Activated T-cell treated with anti-CD3 and anti-CD28 coated beads, Interleukin-2, amount 50 U/mL, for 4 hours (primary cell): ENCODE measurements at places on chromosomes 12 and 14.

DNA sequence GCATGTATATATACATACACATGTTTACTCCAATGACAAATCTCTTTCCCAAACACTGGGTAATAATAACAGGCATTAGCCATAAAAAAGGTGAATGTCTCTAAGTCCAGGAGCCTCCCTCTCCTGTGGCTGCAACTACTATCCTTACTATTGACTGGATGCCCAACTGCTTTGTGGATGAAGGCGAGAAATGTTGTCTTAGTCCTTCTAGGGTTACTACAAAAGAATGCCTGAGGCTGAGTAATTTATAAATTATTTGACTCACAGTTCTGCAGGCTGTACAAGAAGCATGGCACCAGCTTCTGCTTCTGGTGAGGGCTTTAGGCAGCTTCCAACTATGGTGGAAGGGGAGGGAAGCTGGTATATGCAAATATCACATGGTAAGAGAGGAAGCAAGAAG, 366.0 kb upstream of the DDHD1 start:
- DNase-seq: no peak

DNA sequence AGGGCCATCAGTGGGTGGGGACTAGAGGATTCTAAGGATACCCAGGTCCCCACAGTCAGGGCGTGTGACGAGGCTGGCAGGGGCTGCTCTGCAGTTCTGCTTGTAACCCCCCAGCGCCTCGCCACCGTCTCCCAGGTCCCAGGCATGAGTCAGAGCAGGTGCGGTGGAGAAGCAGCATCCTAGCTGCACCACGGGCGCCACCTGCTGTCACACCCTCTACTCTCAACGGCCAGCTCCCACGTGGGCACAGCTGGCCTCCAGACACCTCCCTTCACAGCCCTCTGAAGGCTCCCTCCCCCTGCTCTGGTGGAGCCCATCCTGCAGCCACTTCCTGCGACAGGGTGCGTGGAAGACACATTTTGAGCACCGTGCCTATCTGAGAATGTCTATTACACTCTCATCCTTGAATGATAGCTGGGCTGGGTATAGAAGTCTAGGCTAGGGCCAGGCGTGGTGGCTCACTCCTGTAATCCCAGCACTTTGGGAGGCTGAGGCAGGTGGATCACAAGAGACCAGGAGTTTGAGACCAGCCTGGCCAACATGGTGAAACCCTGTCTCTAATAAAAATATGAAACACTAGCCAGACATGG, 6.9 kb upstream of the NUDT14 start:
- DNase-seq: no peak

GRCh38 chr12:4809449-4810218, 89.4 kb downstream of the GALNT8 start:
- DNase-seq: no peak

GRCh38 chr14:105006831-105007592, 13.9 kb downstream of the CDCA4 start:
- DNase-seq: no peak

- DNase-seq: no peak
These were observed 57.8 kb downstream of the KDM5A start for GRCh38 chr12:331287-331686.
